ENCODE measurements at places on chromosomes 2 and 18.

DNA sequence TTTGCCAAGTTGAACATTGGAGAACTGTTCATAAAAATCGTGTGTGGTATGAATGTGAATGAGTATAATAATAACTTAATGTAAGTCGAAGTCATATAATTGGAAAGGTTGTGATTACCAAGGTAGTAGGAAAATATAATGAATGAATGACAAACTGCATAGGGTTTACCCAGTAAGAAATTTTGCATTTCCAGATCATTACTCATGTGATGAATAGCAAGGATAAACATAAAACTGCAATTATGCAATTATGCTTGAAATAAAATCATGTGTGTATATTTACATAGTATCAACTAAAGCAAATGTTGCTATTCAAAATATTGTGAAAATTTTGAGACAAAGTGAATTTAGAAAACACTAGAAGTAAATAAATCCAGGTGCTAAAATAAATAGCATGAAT lies 1108.7 kb upstream of the TMEFF2 start:
- no peak for DNase-seq

DNA sequence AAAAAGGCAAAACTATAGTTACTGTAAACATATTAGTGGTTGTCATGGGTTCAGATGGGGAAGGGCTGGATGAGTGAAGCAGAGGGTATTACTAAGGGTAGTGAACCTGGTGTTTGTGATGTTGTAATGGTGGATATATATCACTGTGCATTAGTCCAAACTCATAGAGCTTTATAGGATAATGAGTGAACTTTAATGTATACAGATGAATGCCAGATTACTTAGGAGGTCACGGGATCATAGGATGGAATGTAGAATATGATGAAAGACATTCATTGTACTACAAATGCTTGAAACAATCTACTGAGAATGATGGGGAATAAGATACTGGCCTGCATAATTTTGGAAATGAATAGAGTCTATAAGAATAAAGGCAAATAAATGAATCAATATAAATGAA lies 226.7 kb upstream of the ZNF804A start:
- DNase-seq, result no peak

DNA sequence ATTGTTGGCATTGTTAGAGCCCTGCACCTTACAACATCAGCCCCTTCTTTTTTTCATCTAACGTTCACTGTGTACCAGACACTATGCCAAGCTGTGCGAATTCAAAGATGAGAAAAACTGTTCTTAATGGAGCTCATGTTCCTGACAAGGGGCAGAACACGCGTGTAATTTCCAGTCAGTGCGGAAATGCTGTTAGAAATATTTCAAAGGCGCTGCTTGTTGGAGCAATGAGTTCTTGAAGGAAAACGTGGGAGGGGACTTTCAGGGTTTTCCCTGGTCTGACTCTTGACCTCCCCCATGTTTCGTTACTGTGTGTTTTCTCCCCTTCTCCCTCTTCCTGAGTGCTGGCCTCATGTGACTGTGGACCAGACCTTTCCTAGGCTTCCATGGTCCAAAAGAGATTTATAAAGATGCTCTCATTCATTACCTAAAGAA lies 1.5 kb downstream of the MTHFD2 start:
- no peak for DNase-seq

- no peak for DNase-seq
These were observed 460.2 kb downstream of the LRATD1 start for GRCh38 chr2:15092691-15093090.

GRCh38 chr18:61922435-61922834 lies 29.6 kb upstream of the RNF152 start:
- no peak for DNase-seq

GRCh38 chr2:134148843-134149472 lies 104.9 kb upstream of the MGAT5 start:
- no peak for DNase-seq

DNA sequence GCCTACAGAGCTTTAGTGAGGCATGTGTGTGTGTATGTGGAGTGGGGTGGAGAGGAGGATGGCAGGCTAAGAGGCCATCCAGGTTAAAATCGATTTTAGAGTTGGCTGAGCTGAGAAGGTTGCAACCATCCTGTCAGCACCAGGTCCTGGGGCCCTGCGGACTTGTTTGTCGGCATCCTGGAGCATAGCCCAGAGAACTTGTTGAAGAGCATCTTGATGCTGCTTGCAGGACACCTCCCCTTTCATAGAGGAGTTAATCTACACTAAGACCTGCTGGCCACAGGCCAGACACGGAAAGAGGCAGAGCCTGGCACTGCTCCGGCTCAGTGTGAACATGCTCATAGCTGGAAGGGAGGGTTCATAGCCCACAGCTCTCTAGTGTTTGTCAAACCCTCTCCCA lies 72.1 kb upstream of the RGPD5 start:
- DNase-seq, result no peak

DNA sequence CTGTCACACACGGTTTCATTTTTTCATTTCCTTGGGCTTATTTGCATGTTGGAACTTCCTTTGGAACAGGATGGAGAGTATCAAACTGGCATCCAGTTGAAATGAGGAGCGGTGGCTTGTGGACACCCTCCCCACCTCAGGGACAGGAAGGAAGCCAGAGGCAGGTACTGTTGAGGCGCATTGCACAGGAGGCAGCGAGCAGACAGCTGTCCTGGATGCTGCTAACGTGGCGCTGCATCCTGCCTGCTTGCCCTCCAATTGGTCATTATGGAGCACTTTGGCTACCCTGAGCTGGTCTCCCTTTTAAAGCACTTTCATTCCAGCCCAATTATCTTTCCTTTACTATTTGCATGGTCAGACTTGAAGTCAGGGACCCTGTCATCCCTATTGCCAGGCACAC lies 80.7 kb upstream of the ITGA4 start:
- DNase-seq, result no peak

DNA sequence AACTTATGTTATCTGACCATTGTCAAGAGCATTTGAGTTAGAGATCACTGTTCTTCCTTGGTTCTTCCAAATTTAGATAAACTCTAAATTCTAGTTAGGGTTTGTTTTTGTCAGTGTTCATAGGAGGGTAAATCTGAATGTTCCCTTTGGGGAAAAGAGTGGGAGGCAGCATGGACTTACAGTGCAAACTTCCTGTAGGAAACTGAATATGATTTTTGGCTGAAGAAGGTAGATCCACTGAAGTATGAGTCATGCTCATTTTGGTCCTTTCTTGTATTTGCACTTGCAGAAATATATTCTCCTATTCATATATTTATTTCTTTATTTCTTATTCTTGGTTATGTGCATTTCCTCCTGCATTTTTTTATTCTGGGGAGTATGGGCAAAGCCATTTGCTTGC lies 27.3 kb downstream of the CCDC85A start:
- DNase-seq, result no peak

GRCh38 chr18:58538604-58539386 lies 90.1 kb downstream of the ALPK2 start:
- DNase-seq, result no peak

DNA sequence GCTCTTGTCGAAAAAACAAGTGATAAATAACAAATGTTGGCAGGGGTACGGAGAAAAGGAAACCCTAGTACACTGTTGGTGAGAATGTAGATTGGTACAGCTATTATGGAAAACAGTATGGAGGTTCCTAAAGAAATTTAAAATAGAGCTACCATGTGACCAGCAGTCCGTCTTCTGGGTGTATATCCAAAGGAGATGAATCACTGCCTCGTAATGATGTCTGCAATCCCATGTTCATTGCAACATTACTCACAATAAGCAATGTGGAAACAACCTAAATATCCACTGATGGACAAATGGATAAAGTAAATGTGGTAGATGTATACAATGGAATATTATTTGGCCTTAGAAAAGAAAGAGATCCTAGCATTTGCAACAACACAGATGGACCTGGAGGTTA lies 50.6 kb downstream of the SLC16A14 start:
- DNase-seq, result no peak

- no peak for DNase-seq
These were observed 46.7 kb downstream of the DGKD start for GRCh38 chr2:233400961-233401360.

- no peak for DNase-seq
These were observed 261.7 kb downstream of the PDE11A start for GRCh38 chr2:177810906-177811305.

- no peak for DNase-seq
These were observed 191.3 kb downstream of the MYO1B start for GRCh38 chr2:191436368-191437055.
